ENCODE measurements at places on chromosomes 2 and 18.

DNA sequence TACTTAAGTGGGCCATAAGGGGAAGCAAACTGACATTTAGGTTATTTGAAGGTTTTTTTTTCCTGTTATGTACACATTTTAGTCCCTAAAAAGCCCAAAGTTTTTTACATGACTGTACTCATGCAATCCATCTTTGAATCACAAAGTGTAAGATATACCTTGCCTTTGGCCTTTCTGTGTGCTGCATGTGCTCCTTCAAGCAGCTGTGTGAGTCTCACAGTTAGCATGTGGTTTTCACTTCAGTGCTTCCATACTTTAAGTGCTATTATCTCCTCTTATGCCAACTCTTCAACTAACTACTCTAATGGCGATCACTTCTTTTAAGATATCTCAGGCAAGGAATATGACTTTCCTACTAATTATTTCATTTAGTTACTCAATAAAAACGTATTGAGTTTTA lies 597.1 kb upstream of the ACVR2A start:
- ATAC-seq = no peak

DNA sequence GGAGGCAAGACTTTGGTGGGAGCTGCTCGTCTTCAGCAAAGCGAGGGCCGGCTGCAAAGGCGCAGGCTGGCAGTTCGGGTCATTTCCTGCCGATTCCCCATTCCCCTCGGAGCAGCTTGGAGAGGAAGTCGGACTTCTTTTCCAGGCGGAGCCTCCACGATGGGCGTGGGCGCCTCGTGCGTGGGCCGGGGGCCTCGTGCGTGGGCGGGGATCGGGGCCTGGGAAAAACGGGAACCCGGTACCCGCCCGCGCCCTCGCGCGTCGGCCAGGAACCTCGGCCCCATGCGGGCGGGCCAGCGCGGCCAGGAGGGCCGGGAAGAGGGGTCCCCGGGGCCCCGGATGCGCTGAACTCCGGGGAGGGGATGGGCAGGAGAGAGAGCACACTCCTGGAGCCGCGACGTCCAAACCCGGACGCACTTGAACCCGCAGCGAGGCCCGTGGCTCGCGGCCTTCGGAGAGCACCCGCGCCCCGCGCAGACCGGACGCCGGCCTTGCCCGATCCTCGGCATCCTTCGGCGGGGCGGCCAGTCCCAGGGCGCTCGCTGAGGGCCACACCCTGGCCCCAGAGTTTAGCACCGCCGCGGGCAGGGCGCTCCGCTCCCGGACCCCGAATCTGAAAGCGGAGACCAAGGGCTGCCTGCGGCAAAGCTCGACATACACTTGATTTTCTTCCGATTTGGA lies 368.4 kb downstream of the MTX2 start:
- ATAC-seq = peak; percentile 39

DNA sequence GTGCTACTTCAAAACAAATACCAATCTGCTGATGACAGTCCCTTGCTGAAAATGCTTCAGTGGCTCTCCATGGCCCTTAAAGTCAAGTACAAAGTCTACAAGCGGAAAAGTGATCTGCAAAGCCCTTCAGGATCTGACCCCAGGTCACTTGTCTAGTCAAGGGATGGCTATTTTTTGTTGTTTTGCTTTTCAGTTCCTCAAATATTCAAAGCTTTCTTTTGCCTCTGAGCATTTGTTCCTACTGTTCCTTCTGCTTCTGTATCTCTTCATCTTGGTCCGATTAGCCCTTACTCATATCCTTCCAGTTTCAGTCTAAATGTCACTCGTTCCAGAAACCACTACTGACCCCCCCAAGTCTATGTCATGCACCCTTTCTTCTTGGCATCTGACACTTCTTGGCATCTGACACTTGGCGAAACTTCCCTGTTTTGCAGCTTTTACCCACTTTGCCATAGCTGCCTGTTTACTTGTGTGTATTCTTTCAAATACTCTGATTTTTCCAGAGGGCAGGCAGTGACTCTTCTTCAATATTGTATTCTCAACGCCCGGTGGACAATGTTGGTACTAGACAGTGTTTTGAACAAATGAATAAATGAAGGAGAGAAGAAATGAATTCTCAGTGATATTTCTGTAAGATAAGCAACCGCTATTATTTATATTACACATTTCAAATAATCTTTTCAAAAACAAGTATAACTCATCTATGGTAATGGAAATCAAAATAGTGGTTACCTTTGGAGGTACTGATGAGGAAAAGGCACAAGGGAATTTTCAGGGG lies 175.9 kb upstream of the FN1 start:
- ATAC-seq = no peak

DNA sequence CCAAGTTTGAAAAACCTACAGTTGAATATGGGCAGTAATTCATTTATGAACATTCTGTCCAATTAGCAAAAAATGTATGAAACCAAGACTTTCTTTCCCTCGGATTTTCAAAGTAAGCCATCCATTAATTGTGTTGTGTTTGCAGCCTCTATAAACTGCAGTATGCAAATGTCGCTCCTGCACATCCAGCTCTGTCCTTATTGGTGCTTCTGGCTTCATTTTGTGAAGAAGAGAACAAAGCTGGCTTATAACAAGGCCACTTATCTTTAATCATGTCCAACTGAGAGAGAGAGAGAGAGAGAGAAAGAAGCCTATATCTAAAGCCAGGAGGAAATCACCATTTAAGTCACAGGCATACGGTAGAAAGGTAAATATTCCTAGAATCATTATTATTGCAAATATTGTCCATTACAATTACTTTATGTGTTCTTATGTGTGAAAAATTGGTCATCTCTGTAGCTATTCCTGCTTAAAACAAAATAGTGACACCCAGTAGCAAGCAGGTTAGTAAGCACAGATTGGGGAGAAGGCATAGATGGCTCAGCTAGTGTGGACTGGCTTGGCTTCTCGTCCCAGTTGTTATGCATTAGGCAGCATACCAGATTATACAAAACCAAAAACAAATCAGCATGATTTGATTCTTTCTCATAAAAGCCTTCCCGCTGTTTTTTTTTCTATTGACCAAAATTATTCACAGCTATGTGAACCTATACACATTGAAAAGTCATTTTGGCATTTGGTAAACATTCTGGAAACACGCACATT lies 726.4 kb upstream of the SOX11 start:
- no peak for ATAC-seq

DNA sequence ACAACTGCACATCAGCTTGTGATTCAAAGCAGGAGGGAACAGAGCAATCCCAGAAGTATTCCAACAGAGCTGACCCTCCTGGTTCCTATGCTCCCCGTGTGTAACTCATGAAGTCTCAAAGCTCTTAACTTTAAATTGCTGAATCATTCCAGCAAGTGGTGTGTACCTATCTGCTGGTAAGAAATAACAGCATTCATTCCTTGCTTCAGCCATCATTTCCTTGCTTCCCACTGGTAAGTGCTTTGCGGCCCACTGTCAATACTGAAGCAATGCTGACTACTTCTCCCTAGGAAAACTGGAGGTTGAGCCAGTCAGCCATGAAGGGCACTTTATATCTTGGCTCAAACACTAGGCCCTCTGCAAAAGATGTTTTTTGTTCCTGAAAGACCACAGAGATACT lies 222.4 kb downstream of the EXOC6B start:
- ATAC-seq = no peak

- no peak for ATAC-seq
Measured at GRCh38 chr18:44186001-44186400, 494.7 kb upstream of the SETBP1 start.

- no peak for ATAC-seq
Measured at GRCh38 chr2:20696366-20696765, 29.4 kb downstream of the GDF7 start.

DNA sequence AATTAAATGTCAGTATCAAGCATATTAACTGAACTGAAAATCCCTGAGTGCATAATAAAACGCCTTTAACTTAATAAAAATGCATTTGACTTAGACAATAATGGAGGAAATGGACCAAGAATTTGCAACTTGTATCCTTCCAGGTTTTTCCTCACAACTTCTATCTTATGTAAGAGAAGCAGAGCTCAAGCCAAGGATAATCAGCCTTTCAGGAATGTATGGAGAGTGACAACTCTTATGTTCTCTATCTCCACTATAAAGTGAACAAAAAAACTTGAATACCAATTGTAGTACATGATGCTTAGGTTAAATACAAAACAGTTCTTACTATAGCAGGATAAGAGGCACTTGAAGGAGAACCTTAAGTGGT lies 64.8 kb upstream of the CYP26B1 start:
- no peak for ATAC-seq

GRCh38 chr2:42569116-42569711 lies 782 bp downstream of the MTA3 start:
- ATAC-seq = peak; percentile 14

DNA sequence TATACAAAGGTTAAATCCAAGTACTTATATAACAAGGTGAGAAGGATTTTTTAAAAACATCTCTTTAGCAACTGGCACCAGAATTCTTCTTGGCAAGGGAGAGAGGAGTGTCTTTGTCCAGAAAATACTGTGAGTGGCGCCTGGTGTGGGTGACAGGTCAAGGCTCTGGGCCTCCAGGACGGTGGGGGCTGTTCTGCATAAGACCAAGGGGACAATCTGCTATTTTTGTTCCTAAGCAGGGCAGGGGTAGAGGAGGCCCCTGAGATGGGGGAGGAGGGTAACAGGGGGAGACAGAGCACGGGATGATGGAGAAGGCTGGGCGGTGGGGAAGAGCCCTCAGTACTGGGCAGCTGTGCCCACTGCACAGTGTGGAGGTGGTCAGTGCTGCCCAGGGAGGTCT lies 51.6 kb upstream of the TAF1B start:
- ATAC-seq = no peak

DNA sequence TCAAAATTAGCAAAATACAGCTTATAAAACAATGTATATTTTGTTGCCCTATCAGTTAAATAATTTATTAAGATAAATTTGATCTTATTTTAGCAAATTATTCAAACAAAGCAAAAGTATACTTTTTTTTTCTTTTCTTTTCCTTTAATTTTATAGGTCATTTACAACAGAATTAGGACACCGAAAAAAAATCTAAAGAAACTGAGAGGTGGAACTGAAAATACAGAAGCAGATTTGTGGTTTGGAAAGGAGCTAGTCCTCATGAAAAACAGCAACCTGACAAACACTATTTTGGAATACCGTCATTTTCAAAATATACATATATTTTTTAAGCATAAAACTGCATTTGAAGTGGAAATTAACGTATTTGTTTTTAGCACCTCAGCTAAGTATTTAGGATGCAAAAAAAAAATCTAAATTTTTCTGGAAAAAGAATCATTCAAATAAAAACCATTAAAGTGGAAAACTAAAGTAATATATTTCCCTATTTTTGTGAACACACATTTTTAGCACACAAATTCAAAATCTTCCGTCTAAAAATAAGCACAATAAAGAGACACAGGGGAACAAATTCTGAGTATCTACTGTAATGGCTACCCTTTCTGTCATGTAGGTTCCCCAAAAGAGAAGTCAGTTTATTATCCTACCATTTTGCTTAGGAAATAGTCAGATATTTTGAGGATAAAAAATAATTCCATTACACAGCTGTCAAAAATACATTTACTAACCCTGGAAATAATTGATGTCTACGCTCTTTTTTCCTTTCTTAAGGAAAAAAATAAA lies 2.7 kb downstream of the CCDC88A start:
- ATAC-seq = no peak

DNA sequence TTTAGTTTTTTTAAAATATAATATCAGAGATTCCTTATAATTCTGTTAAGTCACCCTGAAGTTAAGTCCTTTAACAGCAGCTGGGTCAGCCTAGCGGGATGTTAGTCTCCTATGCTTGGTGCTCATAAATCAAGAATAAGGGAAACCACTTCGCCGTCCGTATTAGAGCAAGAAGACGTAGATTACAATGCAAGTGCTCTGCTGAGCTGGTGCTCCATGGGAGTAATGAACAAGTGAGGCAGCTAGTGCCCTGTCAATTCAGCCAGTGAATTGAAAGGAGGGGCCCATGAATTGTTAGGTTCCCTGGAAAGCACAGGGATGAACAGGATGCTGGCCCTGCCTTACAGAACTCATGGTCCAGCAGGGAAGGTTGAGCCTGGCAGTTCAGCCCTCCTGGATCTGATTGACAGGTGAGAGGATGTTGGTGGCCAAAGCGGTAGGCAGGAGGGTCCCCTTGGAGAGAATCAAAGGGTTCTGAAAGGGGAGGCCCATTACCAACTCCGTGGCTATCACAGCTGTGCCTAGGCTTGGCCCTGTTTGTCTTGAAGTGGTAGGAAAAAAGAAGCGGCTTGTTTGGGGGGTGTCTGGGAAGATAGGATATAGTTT lies 30.8 kb downstream of the PLB1 start:
- ATAC-seq = no peak

DNA sequence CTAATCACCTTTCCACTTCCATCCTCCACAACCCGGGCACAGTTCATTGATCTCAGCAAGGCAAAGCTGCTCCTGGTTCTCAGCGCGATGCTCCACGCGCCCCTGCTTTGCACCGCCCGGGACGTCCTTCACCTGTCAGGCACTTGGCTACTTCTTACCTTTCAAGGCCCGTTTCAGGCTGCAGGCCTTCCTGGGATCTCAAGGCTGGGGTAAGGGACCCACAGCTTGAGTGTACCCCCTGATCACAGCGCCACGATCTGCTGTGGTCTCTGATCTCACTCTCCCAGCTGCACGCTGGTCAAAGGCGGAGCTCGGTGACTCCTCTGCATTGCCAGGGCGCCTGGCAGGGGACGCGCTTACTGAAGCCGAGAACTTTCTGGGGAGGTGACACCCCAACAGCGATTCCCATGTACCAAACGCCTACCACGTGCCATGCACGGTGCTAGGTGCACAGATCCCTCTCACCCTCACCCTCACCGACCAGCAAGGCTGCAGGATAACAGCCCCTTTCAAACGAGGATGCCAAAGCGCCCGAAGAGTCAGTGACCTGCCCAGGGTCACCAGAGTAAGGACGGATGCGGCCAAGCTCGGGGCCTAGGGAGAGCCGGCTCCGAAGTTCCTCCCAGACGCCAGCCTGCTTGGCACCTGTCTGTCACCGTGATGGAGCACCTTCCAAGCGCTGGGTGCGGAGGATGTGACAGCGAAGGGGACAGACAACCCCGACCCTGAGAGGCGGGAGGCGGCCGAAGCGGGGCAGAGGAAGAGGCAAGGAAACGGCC lies 818 bp downstream of the ITGB1BP1 start:
- peak; percentile 59 for ATAC-seq

- ATAC-seq = no peak
Measured at GRCh38 chr2:195006856-195007255, 650.2 kb upstream of the SLC39A10 start.

GRCh38 chr2:128346291-128347170 lies 27.9 kb upstream of the HS6ST1 start:
- no peak for ATAC-seq

GRCh38 chr2:27322301-27322765 lies 564 bp downstream of the MPV17 start:
- peak; percentile 72 for ATAC-seq

GRCh38 chr2:15965564-15966019 lies 25.2 kb downstream of the MYCN start:
- peak; percentile 65 for ATAC-seq

DNA sequence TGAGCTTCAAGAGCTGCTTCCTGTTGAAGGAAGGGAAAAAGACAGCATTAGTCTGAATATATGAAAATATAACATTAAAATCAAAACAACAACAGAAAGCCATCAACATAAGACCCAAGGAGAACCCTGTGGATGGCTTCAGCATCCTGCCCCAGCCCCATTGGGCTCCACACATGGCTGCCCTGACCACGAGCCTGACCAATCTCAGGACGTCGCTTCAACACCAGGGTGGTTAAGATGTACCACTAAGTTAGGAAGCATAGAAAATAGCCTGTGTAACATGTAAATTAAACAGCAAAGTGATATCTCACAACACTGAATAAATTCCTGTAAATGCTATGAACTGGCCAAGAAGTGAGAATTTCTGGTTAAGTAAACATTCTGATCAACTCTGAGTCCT lies 77.2 kb upstream of the CD226 start:
- no peak for ATAC-seq
